ENCODE measurements at places on chromosomes 7 and 10.

GRCh38 chr10:71085689-71086438 is 126.5 kb upstream of the UNC5B start:
- no peak for DNase-seq

GRCh38 chr7:142615508-142615907 is 133.8 kb upstream of the PRSS1 start:
- no peak for DNase-seq

- no peak for DNase-seq
These were observed 203.2 kb downstream of the ANK3 start for GRCh38 chr10:60186315-60187071.

DNA sequence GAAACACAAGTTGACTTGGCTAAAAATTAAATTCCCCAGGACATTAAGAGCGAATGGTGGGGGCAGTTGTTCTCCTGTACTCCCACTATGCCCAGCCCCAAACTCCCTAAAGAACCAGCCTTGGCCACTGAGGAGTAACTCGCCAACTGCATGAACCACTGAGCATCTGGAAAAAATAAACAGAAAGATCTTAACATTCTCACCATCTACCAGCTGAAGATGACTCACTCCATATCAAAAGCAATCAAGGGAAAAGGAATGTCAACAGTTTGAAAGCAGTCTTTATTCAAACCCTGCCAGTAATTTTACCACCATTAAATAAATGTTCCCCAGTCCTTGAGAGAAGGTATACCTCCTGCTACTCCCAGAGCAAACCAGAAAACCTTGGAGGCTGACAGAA is 45.4 kb downstream of the CTTNBP2 start:
- DNase-seq: no peak

DNA sequence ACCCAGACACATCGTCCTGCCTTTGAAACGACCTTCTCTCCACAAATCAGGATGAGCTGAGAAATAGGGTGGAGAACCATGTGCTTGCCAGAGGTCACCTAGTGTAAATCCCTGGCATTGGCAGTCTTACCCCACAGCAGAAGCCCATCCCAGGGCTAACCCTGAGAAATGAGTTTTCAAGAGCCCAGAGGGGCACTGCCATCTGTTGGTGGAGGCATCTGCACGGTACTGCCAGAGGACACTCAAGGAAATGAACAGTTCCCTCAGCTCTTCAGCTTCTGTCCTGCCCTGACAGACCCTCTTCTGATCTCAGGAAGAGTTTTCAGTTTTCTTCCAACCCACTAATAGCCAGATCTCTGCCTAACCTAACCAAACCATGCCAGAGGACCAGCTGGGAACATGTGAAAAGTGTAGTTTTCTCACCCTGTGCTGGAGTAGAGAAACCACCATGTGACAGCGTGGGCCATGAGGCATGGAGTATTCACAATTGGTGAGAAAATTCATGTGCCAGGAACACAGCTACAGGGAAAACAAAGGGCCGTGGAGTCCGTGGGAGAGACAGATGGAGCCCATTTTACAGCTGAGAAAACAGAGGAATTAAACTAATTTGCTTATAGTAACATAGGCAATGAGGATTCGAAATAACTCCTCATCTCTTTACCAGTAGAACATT is 37.7 kb upstream of the ITPRID1 start:
- DNase-seq: no peak
